ENCODE measurements at places on chromosomes 7 and 10.

DNA sequence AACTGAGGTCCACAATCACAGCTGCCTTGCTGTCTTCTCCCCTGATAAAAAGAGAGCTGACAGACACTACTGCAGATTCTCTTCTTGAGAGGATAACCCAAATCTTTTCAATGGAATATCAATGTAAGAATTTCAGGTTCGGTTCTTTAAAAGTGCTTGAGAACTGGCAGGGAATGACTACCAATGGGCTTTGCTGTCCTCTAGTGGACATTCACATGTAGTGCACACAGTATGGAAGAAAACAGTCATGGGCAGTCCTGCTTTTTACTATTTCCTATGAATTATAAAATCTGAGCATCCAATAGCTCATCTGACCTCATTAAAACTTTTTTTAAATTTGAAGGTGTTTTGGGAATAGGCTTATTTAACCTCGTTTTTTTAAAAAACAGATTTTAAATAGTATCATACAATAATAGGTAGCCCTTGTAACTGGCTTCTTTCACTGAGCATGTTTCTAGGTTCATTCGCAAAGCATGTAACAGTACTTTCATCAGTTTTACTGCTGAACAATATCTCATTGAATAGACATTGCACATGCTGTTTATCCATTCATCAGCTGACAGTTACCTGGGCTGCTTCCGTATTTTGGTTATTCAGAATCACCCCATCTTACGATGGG is 18.3 kb downstream of the FZD9 start:
- DNase-seq, result peak; percentile 24

GRCh38 chr10:59825932-59826331 is 72.7 kb upstream of the MRLN start:
- DNase-seq, result no peak

- DNase-seq, result no peak
Observed at GRCh38 chr7:45363669-45364068, 206.1 kb downstream of the RAMP3 start.

- DNase-seq, result no peak
Observed at GRCh38 chr10:17066807-17067206, 62.8 kb downstream of the CUBN start.

- no peak for DNase-seq
Observed at GRCh38 chr7:12939694-12940093, 252.3 kb downstream of the ARL4A start.

DNA sequence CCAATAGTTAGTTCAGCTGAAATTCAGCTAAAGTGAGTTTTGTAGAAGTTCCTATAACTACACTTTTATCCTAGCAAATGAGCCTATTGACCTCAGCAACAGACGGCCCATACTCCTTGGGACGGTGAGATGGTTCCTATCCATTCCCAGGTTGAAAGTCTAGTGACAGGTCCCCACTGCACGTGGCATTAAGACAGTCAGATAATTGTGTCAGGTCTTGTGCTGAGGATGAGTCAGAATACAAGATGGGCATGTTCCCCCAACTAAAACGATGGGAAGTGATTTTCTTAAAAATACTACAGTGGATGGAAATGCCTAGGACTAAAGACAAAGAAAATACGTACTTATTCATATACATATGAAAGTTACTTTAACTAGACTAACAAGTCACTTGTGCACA is 2.1 kb downstream of the CAV1 start:
- peak; percentile 36 for DNase-seq

DNA sequence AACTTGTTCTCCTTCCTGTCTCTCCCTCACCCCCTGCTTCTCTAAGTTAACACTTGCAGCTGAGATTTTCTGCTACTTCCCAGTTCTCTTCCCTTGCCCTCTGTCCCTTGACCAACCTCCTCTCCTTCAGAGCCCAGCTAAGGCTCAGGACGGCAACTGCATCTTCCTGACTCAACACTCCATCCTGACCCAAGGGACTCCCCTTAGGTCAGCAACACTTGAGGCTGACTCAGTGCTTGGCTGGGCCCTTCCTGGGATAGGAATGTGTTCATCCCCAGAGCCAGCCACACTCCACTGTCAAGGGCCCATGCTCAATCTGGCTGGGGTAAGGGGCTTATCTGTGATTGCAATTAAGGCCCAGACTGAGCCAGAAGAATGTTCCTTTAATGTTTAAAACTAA is 3.4 kb downstream of the CALHM2 start:
- DNase-seq, result peak; percentile 73

- DNase-seq, result peak; percentile 21
Observed at GRCh38 chr10:68086011-68086410, 10.9 kb upstream of the HERC4 start.

- DNase-seq, result no peak
Observed at GRCh38 chr7:1663857-1664651, 6.0 kb upstream of the ELFN1 start.

DNA sequence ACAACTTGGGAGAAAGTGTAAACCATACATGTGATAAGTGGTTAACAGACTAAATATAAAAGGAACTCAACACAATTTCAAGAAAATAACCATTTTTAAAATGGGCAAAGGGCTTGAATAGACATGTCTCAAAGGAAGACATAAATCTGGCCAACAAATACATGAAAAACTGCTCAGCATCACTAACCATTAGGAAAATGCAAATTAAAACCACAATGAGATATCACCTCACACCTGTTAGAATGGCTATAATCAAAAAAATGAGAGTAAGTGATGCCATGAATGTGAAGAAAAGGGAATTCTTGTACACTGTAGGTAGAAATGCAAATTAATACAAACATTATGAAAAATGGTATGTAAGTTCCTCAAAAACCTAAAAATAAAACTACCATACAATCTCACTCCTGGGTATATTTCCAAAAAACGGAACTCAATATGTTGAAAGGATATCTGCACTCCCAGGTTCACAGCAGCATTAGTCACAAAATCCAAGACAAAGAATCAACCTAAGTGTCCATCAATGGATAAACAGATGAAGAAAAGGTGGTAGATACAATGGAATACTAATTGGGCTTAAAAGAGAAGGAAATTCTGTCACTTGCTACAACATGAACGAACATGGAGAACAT is 5.6 kb downstream of the SNX13 start:
- DNase-seq, result no peak

DNA sequence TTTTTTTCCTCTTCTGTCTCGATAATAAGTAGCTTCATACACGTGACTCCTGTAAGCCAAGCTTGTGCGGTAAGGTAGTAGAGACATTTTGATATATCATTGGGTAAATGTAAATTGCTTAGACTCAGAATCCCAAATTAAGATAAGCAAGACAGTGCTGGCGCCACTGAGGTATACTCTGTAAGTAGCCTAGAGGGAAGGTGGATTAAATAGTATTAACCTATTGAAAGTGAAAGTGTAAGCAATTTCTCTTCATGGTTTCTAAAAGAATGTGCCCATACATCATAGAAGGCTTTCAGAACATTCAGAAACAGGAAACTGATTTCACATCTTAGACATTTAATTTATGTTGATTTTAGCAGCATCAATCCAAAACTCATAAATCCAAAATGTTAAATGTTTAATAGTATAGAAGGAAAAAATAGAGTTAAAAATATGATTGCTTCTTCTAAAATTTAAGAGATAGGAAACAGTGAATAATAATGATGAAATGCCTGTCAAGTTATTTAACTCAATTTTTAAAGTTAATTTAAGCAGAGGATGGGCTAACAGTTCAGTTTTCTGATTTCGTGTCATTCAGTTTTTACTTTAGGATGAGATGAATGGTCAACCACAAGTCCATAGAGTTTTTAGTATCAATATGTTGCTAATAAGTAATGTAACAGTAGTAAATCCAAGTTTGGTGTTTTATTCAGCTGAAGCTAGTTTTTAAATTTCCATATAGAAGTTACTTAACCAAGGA is 36.8 kb downstream of the LRRC72 start:
- DNase-seq, result no peak

DNA sequence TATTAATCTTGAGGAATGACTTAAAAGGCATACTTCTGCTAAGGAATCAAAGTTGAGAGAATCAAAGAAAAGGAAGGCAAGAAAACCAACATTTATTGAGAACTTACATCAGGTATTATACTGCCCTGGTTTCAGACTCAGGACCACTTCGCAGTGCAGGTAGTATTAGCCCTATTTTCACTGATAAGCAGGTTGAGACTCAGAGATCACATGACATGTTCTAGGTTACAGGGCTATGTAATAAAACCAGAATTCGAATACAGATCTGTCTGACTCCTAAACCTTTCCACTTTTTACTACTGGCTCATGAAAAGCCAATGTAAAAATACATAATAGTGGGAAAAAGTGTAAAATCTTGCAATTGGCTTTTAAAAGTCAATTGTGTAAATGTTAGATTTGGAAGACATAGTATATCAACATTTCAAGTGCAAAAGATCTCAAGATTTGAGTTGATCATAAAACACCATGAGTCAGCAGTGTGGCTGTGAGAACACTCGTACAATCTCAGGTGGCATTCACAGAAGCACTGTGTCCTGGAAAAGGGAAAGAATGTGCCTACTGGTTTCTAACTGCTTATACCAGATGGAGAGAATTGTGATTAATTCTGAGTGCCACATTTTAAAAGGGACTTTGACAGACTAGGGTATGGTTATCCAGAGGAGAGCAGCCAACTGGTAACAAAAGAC is 195.8 kb upstream of the MKLN1 start:
- no peak for DNase-seq

GRCh38 chr10:43227911-43228782 is 38.7 kb downstream of the RASGEF1A start:
- DNase-seq, result no peak

GRCh38 chr7:121516821-121517220 is 120.7 kb upstream of the FAM3C start:
- DNase-seq, result no peak

GRCh38 chr7:4065190-4065589 is 616.9 kb upstream of the FOXK1 start:
- no peak for DNase-seq

GRCh38 chr10:92538231-92538958 is 35.5 kb downstream of the IDE start:
- no peak for DNase-seq

GRCh38 chr7:49850921-49851613 is 77.6 kb downstream of the VWC2 start:
- DNase-seq, result no peak

Data from mammary epithelial cell (primary cell).